Stimulated activated CD4-positive, alpha-beta T cell treated with anti-CD3 and anti-CD28 coated beads, Interleukin-1b, Interleukin-23, amount 100 ng/mL, for 1 hour (primary cell): ENCODE measurements at places on chromosomes 2 and 18.

DNA sequence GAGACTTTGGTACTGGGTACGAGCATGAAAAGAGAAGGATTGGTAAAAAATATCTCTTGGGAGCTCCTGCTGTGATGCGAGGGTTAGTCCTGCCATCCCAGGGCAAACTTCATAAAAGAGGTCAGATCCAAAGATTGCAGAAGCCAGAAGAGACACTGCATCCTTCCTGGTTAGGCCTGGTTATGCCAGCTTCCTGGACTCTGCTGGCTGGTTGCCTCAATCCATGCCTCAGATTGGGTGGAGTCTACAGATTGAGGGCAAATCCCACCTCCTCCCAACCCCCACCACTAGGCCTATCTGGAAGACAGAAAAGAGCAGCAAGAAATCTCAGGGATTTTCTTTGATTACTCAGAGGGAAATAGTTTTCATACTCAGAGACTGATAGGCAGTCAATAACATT lies 5.3 kb upstream of the ACADL start:
- no peak for DNase-seq

GRCh38 chr18:987325-988186 lies 82.9 kb downstream of the ADCYAP1 start:
- DNase-seq, result no peak

GRCh38 chr2:239955989-239956817 lies 68.9 kb downstream of the NDUFA10 start:
- no peak for DNase-seq

GRCh38 chr2:226797289-226797988 lies 2.2 kb downstream of the IRS1 start:
- DNase-seq, result no peak

DNA sequence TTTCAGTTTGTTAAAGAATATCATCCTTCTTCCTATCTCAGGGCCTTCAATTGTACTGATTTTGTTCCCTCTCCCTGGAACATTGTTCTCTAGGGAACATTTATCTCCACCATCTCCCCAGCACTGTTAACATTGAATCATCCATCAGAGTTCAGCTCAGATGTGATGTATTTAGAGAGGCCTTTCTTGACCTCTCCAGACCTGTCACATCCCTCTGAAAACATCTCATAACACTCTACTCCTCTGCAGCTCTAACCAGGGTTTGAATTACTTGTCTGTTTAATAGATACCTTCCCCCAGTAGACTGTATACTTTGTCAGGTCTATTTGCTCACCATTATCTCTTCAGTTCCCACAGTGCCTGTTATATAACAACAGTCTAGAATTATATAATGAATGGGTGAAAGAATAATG lies 98.6 kb downstream of the GALNT1 start:
- DNase-seq, result no peak

DNA sequence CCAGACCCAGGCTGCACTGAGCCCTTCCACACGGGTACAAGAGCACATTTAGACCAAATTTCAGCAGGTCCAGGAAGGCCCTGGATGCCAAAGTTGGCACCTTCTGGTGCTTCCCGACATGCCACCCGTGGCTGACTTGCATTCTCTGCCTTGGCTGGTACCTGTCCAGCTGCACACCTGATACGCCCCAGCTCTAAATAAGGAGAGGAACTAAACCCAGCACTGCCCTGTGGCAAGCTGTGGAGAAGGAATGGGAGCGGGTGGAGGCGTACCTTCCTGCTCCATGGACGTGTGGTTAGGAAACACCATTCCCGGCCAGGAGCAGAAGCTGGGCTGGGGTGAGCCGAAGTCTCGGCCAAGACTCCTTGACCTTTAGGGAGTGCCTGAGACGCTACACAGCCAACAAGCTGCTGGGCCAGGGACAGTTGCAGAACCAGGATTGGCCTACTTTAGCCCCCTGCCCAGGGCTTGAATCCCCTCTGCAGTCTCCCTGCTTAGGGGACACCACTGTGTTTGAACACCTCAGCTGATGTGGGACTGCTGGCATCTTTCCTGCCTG lies 86.5 kb upstream of the TAF1B start:
- DNase-seq, result no peak

DNA sequence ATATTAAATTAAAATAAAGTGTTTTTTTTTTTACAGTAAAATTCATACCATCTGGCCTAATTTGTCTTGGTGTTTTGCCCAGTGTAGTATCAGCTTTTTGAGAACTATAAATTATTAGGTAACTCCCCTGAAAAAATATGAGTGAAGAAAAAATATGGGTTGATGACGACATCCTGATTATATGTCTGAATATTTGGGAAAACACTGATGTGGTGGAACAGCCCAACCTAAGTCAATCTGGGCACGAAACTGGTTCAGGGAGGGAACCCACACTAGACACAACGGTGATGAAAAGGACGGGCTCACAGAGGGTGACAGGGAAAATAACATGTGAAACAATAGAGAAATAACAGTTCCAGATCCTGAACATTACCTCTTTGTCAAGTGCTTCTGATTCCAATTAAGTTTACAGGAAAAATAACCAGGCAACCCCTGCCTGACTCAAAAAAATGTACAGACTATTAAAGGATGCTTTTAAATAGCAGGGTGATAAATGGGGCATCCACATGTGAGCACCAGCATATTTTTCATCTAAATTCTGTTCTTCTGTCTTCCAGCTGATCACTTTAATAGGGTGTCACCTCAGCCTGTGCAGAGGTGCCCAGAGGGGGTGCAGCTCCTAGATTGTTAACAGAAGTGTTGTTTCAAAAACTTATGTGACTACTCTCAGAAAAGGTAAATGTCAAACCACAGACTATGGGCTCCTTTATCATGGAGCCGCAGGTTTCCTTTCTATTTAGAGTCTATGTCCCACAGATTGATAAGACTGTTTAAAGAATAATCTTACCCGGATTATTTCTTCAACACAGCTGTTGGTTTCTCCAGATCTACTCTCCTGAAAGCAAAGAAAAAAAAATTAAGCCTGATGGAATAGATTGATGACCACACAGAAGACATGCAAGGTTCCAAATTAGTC lies 305.4 kb downstream of the AFF3 start:
- DNase-seq, result no peak
